ENCODE measurements at places on chromosomes 3 and 15.

DNA sequence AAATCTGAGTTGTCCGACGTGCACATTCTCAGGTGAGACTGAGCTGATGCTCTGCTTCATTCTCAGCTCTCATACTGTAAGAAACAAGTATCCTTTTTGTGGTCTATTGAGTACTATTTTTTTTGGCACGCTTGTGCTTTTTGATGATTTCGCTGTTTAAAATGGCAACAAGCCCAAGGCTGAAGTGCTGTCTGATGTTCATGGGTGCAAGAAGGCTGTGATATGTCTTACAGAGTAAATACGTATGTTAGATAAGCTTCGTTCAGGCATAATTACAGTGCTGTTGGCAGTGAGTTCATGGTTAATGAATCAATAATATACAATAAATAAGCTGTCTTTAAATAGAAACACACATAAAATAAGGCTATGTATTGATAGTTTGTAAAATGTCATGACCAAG lies 27.2 kb downstream of the AQR start:
- peak; percentile 57 for DNase-seq

GRCh38 chr3:174495311-174495710 lies 363.8 kb upstream of the NAALADL2 start:
- DNase-seq, result no peak

- peak; percentile 34 for DNase-seq
Measured at GRCh38 chr3:36695769-36696137, 68.6 kb downstream of the DCLK3 start.

- DNase-seq, result peak; percentile 56
Measured at GRCh38 chr15:91522605-91523332, 330.7 kb upstream of the SLCO3A1 start.

- no peak for DNase-seq
Measured at GRCh38 chr3:13014755-13015285, 58.4 kb downstream of the IQSEC1 start.

DNA sequence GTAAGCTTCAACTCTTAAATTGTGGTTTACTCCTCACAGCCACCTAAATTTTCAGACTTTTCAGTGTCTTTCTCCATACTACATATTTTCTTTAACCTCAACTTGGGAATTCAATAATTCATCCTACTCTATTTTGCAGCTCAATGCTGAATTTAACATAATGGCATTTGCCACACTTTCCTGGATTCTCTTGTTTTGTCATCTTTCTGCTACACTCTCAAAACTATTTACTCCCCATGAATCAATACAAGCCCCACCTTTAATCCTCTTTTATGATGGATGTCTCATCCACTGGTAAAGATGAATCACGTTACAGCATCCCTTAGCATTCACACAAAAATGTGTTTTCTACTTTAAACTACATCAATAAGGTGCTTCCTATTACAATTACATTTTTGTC lies 19.6 kb upstream of the CHMP2B start:
- peak; percentile 23 for DNase-seq

- DNase-seq, result no peak
Measured at GRCh38 chr15:95598251-95598855, 732.1 kb upstream of the NR2F2 start.

DNA sequence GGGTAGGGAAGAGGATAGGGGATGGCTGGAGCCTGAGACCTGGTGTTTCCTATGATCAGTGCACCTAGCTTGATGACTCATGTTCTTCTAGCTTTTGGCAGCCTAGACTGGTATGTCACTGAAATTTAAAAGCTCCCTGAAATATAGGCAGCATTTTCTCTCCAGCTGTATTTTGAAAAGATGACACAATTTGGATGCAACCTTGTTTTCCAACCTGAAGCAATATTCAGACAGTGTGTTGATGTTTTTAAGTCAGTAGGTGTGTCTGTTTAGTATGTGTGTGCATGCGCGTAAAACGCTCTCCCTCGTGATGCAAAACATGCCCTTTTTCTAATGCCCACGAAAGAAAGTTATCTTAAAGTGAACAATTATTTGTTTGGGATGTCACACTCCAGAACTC lies 58.5 kb downstream of the RPL22L1 start:
- peak; percentile 78 for DNase-seq

DNA sequence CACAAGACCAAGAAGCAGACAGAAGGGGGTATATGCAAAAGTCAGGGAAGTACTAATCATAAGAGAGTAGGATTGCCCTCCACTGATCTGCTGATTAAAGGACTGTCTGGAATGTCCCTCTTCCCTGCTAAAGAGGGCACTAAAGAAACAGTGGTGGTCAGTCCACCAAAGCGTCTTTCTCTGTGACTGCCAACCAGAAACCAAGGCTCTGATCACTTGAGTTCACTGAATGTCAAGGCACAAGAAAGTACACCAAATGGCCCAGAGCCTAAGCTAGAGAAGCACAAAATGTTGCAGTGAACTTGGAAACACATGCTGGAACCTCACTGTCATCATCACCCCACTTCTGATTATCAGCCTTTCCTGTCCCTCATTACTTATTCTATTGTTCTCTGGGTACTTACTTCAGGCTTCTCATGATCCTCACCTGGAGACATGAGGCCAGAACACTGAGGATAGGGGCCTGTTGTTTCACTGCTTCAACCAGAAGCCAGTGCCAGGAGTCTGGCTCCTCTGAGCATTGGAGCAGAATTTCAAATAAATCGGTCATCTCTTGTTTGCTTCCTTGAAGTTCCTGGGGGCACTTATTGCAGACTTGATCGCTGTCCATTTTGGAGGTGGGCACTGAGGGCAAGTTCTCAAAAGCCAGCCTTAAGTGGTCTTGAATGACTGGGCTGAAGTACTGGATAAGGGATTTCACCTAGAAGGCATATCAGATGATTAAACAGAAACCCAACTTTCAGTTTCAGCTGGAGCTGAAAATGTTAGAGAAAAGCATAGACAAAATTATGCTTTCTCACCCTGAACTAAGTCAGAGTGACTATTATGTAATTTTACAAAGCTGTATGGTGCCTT lies 58.9 kb downstream of the EIF3J start:
- no peak for DNase-seq

DNA sequence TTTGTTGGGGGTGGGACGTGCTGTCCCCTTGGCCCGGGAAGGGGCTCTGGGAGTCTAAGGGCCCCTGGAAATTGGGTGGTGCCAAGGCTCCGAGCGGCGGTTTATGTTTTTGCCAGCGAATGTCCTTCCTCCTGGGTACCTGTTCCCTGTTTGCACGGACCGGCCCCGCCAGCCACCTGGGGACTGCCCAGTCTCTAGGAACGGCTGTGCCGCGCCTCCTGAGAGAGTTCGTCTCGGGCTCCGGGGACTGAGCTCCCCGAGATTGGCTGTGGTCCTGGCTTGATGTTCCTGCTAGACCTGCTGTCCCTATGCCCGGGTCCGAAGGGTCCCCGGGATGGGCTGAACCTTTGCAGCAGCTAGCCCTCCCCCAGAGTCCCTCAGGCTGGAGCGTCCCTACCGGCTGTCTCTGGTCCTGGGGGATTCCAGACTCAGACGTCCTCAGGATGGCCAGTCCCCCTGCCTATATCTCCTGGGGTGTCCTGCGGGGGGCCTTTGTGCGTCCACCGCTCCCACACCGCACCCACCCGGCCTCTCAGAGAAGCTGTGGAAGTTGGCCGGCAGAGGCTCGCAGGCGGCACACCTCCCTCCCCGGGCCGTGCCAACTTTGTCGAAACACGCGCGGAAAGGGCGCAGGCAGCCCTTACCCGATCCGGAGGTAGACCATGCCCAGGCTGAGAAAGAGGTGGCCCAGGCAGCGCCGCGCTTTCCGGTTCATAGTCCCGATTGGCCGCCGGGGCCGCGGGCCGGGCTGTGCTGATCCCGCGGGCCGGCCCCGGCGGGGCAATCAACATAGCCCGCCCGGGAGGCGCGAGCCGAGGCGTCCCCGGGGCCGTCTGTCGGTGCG lies 547 bp downstream of the WNT7A start:
- DNase-seq, result peak; percentile 22

DNA sequence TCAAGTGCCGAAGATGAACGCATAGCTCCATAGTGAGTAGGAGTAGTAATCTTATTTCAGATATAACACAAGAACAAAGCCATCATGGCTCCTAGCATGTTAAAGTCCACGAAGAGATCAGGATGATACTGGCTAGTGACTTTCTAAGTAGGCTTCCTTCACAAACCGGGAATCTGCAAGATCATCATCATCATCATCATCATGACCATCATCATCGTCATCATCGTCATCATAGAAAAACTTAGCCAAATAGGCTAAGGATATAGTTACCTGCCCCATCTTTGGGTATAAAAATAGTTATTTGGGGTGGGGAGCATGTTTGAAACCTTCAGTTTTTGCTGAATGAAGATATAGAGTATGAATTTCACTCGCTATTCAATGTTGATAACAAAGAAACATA lies 57.9 kb downstream of the PYDC2 start:
- DNase-seq, result no peak
